Activated gamma-delta T cell treated with anti-CD3 and anti-CD28 coated beads, Interleukin-2, amount 50 U/mL, for 16 hours (primary cell): ENCODE measurements at places on chromosomes 4 and X.

GRCh38 chr4:98544141-98544817 is 114.1 kb downstream of the TSPAN5 start:
- no peak for DNase-seq

DNA sequence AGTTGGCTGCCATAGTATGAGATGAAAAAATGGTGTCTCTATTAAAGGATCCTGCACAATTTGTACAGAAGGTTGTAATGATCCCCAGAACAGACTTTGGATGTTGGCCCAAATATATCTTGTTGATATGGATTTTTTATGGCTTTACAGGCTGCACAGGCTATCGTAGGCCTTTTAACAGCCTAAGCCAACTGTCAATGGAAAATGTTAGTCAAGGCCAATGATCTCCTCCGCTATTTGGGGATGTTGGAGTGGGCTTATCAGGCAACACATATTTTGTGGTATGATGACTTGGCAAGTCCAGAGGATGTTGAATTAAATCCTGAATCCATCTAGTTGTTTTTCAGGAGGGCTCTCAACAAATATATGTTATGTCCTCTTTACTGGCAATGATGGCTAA is 42.1 kb downstream of the ZCCHC13 start:
- no peak for DNase-seq

DNA sequence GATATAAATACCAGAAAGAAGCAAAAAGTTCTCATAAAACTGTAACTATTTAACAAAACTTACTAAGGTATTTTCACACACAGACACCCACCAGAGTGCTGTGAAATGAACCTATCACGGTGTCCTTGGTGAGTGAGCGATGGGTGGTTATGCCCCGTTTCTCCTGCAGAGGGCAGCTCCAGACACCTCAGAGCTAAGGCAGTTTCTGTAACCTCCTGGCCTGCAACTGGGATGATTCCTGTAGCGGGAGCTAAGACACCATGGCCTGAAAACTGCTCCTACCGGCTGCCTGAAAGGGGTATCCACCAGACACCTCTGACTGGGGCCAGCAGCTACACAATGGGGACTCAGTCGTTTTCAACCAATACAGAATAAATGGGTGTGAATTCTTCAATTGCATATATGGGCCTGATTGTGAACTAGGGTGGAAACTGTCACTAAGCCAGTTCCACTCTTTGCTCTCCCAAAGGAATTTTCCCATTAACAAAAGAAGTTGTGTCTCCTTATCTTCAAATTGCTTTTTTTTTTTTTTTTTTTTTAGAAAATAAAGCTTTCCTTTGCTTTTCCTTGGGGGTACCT is 2375.8 kb upstream of the TENM3 start:
- DNase-seq = no peak

GRCh38 chrX:45557387-45557786 is 356.7 kb upstream of the DIPK2B start:
- DNase-seq = no peak

DNA sequence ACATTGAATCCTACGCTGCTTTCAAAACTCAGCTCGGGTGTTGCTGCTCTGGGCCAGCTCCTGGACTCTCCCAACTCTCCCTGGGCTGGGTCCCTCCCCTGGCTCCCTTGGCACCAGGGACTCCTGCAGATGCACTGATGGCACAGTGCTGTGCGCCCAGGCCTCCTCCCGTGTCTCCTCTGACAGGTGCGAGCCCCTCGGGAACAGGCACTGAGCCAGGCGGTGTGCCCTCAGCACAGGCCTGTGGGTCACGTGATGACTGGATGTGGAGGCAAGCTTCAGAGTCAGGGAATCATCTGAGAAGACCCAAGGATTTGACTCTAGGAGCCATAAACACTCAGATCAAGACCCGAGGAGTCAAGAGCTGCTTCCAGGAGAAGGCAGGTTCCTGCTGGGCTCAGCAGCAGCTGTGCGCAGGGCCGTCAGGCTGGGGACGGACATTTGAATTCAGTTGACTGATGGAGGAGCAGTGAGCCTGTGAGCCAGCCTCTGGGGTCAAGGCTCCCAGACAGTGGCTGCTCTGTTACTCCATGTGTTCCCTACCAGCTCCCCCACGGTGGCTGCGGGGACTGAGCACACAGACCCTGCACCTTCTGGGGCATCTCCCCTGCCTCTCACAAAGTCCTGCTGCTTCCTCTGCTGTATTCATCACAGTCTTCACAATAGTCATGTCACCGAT is 33.0 kb downstream of the NAT8L start:
- no peak for DNase-seq

DNA sequence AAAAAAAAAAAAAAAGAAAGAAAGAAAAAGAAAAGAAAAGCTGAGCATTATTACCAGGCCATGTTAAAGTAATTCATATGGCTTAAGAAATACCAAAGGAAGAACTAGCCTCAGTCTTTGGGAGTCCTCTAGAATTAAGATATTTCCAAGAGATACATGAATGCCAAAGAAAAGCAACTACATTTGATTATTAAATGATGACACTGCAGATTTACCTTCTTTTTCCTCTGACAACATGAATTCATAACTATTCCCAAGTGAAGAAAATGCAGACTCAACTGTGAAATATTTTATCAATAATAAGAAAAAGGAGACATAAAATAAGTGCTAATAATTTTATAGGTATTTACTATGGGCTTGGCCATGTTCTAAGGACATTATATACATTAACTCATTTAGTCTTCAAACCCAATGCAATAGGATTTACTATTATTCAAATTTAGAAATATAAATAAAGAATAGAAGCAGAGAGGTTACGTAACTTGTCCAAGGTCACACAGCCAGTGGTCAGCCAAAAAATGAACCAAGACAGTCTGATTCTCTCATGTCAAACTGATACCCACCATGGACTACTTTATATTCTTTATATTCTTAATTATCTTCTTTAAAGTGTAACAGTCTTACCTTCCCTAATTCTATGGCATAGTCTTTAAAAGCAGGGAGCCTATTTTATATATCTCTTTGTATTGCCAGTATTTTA is 6.9 kb downstream of the SH3D19 start:
- no peak for DNase-seq

DNA sequence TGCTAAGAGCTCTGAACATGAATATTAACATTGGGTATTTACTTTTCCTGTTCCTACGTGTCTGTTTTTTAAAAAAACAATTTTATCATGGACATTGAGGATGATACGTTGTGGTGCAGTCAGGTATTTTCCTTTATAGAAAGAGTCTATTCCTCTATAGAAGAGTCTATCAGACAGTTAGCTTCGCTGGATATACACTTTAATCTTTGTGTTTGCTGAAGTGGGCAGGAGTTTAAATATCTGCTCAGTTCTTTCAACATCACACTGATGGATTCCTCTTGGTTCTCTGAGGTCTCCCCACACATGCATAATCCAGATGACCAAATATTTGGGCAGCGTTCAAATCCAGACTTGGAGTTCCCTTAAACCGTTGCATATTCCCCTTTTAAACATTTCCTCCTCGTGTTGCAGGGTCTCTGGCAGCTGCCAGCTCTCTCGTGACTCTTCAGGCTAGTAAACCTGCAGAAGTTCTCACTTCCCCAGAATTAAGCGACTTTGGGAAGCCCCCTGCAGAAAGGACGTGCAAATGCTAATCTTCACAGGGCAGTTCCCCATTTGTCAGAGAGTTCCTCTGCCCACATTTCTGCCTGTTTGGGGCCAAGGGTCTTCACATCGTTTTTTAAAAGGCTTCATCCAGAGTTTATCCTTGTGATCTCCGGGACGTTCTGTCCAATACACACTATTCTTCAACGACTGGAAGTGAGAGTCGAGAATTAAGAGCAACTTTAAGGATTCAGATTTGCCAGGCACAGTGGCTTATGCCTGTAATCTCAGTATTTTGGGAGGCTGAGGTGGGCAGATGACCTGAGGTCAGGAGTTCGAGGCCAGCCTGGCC is 20.5 kb upstream of the DHRSX start:
- DNase-seq = no peak

DNA sequence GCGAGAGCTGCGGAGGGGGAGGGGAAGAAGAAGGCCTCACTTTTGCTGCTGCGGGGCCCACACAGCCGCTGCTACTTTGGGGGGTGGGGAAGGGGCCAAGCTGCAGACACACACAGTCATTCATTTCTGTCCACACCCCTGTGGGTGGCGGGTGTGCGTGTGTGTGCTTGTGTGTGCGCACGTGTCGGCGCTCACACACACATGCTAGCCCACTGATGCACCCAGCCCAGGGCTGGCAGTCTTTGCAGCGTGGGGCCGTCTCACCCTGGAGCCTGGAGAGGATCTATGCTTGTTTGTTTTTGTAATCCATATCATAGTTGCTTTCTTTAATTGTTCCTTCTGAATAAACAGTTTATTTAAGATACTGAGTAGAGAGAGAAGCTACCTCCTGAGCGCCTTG is 4.0 kb downstream of the DUSP9 start:
- DNase-seq = no peak

DNA sequence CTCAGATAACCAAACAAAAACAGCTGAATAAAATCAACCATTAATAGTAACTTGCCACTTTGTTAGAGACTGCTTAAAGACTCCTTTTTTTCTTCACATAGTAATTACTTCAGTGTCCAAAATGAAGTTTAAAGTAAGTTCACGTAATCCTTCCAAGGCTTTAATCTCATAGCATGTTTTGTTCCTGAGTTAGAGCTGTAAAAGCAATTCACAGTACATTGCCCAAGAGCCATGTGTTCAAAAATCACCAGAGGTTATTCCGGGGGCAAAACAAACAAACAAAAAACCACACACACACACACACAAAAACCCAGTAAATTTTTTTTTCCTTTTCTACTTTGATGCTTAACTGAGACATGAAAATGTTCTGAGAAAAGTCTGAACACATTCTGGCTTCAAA is 6.1 kb downstream of the GPR82 start:
- no peak for DNase-seq

- DNase-seq = no peak
These were observed 855.0 kb upstream of the GRID2 start for GRCh38 chr4:91448668-91449330.

DNA sequence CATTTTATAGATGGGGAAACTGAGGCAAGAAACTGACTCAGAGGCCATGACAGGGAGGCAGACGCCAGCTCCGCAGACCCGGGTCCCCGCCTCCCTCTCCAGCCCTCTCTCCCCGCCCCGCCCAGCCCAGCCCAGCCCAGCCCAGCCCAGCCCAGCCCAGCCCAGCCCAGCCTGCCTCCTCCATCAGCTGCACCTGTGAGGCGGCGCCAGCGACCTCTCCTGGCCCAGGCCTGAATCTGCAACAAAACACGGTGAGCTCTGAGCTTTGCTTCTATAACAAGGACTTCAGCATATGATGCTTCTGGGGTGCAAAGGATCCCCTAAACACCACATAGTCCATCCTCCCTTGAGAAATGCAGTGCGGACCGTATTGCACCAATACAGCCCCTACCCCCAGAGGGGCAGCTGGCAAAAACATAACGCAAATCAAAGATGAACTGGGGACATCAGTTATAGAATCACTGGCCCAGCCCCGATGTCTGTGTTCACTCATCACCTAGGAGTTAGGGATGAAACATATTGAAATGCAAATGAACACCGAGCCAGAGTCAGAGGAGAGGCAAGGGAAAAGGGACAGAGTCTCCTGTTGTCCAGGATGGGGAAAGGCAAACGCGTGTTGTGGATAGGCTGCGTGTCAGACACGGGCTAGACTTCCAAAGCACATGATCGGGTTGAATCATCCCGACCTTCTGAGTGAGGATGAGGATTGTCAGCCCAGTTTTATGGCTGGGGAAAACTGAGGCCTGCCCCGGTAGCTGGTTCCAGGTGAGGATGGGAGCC is 216.1 kb upstream of the PSAPL1 start:
- no peak for DNase-seq

GRCh38 chr4:56371426-56372220 is 15.7 kb downstream of the AASDH start:
- no peak for DNase-seq

- DNase-seq = no peak
These were observed 802 bp downstream of the COX18 start for GRCh38 chr4:73068491-73069337.

DNA sequence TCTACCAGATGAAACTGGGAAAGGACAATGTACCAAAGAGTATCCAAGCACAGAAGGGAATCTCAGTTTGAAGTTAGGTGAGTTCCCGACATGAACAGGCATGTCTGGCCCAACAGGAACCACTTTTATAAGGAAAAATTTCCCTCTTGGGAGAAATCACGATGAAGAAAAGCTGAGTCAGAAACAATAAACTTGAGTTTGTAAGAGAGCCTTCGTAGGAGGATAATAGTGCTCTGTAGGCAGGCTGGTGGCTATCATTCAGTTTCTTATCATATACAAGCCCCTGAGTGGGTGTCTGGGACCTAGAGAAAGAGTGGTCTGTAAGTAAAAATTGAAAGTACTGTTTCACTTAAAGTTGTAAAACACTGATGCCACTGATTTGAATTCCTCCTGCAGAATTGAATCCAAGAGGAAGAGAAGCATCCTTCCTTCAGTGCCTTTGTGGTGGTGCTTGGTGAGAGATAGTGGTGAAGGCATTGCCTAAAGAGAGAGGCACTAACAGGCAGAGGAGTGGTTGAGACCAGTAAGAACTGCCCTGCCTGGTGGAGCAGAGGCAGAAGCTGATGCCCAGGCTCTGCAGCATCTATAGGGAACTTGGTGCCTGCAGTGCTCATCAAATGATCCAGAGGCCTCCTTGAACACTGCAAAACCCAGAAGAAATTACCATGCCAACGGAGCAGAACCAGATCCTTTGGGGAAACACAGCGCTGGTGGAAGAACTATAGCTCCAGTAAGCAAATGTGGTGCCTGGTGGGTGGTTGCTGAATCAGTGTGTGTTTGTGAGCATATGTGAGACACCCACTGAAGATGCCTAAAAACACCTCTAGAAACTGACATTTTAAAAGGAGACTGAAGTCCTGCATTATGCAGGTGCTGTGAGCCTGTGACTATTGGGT is 31.7 kb upstream of the METAP1 start:
- DNase-seq = no peak

GRCh38 chr4:165331359-165331758 is 3.9 kb downstream of the MSMO1 start:
- DNase-seq = no peak

DNA sequence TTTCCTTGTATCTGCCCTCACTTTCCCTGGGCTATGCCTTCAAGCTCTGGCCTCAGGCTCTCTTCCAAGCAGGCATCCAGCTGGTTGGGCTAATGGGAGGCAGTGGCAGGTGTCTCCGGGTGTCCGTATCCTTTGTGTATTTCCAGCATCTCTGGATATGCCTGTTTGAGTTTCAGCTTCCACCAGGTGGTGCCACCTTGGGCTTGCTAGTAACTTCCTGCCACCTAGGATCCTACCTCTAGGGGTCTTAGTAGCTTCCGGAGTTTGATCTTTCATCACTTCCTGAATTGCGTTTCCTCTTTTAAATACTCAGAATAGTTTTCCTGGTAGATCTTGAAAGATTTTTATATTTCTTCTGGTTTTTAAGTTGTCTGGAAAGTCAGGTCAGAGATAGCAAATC is 23.2 kb upstream of the ANOS1 start:
- DNase-seq = no peak

- no peak for DNase-seq
These were observed 129.3 kb upstream of the TMEM164 start for GRCh38 chrX:109873574-109873973.

GRCh38 chrX:52585892-52586291 is 68.8 kb downstream of the SSX7 start:
- DNase-seq = no peak

GRCh38 chr4:112818594-112818965 is 181.6 kb downstream of the LARP7 start:
- no peak for DNase-seq
